D341Med (cell line): ENCODE measurements at places on chromosomes 5 and 9.
A peak's percentile ranks its signal among the peaks of the same experiment; 100 is the strongest.

- no peak for DNase-seq
These were observed 201.3 kb upstream of the IL12B start for GRCh38 chr5:159531554-159532105.

- DNase-seq, result no peak
These were observed 276.8 kb downstream of the PBX3 start for GRCh38 chr9:126023962-126024361.

DNA sequence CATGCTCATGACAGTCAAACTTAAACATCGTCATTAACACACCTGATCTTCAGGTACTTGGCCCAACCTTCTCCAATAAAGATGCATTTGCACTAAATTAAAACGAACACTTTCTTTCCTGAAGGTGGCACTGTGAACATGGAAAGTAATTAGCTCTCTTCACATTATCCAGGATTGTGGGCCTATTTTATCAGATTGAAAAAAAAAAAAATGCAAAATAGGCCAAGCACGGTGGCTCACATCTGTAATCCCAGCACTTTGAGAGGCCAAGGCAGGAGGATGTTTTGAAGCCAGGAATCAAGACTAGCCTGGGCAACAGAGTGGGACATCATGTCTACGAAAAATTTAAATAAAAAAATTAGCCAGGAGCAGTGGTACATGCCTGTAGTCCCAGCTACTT lies 14.4 kb upstream of the CDC20B start:
- peak; percentile 40 for DNase-seq

GRCh38 chr5:171629628-171630349 lies 155.8 kb upstream of the SMIM23 start:
- DNase-seq, result peak; percentile 86

DNA sequence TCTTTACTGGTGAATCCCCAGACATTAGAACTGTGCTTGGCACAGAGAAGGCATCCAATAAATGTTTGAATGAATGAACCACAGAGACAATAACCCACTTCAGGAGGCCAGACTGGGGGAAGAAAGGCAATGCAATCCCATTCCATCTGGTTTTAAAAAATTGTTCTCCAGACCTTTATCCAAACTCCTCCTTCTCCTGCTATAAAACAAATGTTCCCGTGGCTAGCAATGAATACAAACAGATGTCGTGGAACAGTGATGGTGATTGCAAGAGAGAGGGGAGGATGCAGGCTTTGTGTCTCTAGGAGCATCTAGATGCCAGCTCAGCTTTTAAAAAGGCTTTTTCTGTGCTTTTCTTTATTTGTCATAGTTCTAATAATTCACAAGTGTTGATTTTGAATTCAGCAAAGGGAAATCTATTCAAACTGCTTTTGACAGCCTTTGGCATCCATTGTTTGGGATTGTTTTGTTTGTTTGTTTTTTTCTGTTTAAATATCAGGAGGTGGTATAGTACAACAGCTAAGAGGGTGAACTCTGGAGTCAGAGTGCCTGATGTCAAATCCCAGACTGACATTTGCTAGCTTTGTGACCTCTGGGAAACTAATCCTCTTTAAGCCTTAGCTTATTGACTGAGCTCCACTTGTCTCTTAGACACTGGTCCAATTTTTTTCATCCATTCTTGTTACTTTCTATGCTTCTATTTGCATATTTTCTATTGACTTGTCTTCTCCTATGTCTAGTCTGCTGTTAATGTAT lies 59.1 kb downstream of the TNFSF15 start:
- no peak for DNase-seq

GRCh38 chr9:95107976-95108375 lies 209.5 kb downstream of the FANCC start:
- no peak for DNase-seq

DNA sequence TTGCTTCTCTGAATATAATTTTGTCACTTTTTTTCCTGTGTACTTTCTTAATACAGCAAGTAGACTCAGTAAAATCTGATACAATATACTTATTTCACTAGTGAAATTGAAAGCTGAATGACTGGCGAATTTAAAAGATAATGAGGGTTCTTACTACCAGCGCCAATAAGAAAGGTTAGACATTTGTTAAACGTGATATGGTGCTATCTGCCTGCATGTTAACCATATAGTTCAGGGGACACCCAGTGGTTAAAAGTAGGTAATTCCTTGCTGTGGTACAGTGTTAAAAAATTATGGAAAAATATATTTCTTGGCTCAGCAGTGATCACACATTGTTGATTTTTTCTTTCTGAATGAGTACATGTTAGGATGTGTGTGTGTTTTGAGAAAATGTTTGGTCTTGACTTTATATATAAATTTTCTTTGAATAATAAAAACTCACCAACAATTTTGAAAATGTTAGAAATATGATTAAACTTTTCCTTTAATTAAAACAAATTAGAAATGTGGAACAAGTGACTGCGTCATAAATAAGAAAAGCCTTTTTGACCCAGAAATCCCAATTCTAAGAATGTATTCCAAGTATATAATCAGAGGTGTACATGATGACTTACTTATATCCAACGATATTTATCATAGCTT lies 25.8 kb downstream of the CAST start:
- DNase-seq, result peak; percentile 40

- no peak for DNase-seq
These were observed 178.3 kb downstream of the AOPEP start for GRCh38 chr9:94904806-94905205.

GRCh38 chr9:89606049-89606623 lies 1.3 kb downstream of the GADD45G start:
- peak; percentile 50 for DNase-seq

- DNase-seq, result no peak
These were observed 8.5 kb downstream of the TNC start for GRCh38 chr9:115109486-115109885.

DNA sequence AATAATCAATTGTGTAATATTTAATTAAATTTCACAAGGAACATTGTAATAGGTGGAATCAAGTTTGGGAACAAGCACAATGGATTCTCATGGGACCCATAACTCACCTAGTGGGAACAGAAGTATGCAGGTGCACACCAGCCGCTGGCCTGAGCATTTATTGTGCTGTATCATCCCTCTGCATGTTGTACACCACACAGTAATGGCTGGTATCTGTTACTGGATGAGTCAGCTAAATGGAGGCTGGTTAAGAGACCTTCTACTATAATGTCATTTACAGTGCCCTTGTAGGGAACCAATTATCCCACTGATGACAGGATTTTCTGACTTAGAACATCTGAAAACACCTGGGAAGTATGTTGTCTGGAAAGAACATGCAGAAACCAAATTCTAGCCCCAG lies 3.2 kb upstream of the MAP3K1 start:
- no peak for DNase-seq

DNA sequence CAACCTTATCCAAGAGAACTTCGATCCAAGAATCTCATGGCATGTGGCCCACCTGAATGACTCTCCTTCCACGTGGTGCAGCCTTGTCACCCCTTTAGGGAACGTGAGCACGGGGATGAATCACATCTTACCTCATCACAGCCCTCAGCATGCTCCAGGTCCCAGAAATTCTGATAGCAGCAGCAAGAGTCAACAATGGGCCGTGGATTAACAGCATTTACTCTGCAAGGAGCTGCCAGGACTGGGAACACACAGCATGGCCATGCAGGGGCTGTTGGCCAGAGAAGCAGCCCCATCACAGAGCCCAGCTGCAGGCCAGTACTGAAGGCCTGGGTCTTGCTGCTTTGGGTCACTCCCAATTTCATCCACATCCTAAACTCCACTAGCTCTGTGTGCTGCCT lies 150.4 kb downstream of the C5orf15 start:
- no peak for DNase-seq

DNA sequence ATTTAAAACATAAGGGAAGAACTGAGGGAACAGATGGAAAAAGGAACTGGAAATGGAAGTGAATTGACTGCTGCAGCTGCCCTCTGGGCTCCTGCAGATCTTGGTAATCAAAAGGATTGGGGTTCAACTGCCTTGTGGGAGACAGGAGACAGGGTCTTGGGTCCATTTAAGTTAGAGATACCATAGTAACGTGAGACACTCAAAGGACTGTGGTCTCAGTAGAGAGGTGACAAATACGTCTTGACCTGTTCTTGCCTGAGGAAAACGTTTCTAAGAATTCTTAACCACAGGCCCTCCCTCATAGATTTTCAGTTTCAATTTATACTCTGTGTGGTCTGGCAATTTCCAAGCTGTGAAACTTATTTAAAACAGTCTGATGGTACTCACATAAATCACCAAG lies 100.8 kb upstream of the DHFR start:
- DNase-seq, result no peak

DNA sequence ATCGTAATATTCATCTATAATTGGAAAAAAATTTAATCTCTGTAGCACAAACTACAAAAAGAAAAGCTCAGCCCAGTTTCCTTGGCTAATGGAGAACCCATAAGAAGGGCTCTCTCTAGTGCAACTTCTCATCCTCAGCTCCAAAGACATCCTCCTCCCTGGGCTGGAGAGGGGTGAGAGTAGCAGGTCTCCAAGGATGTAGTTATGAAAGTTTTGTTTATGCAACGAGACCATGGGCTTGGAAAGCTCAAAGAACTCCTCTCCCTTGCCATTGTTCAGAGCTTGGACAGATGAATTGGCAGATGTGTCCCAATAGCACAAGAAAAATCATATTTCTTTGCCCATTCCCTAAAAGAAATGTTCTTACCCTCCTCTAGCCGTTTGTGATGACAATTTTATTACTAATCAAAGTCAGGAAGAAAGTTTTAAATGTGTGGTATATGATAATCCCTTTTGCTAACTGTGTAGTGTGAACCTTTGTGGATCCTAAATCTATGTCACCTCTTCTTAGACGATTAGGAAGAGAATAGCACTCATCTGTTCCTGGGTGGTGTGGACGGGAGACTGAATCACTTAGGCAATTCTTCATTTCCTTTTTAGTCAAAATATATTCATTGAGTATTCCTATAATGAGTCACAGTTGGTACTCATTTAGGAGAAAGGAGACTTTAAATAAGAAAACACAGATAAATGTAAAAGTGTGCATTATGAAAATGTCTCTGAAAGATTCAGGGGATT lies 52.2 kb downstream of the GARNL3 start:
- no peak for DNase-seq
